HCEC 1CT (cell line): ENCODE measurements at places on chromosomes 6 and 20.

DNA sequence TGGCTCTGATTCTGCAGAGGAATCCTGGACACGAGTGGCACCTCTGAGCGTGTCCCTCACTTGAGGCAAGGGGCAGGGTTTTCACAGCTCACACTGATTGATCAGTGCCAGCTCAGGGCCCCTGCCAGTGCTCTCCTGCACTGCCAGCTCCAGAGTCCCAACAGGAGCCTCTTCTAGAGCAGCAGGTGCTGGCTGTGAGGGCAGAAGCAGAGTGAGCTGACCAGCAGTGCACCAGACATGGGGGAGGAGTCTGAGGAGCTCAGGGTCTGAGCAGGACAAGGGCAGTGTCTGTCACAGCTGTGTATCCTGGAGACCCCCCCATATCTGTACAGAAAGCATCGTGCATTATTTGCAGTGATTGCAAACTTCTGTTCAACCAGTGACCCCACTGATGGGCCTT lies 31.5 kb upstream of the THBS2 start:
- DNase-seq, result no peak

DNA sequence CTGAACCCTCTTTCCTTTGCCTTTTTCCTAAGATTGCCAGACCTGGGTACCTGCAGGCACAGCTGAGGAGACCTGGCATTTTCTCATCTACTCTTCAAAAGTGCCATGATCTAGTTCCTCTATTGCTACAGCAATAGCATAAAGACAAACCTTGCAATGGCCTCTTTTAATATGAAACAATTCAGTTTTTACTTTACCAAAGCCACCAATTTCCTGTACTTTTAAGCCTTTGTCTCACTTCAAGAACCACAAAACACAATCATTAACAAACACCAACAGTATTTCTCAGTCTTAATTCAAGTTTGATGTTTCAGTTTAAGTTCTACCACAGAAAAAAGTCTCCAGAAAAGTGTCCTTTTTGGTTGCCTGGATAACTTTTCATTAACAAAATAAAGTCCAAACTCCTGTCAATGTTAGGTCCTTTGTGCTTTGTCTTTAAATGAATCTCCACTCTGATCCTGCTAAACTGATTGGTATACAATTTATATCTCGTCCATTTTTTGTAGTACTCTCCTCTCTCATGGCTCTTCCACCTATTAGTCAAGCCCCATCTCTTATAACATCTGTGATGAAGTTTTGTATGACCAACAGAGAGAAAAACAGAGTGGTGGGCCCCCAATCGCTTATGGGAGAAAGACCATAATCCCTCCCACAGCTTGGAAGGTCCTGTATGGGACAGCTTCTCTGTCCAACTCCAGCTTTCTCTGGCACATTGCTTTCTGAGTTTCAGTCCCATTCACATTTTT lies 50.5 kb upstream of the THEMIS start:
- no peak for DNase-seq

GRCh38 chr6:31113861-31114540 lies 599 bp upstream of the PSORS1C1 start:
- no peak for DNase-seq

GRCh38 chr6:119739769-119740168 lies 390.2 kb upstream of the MAN1A1 start:
- no peak for DNase-seq

- DNase-seq, result no peak
Measured at GRCh38 chr20:44412402-44413144, 57.1 kb downstream of the HNF4A start.

GRCh38 chr6:27608916-27609883 lies 136.3 kb upstream of the ZNF184 start:
- peak; percentile 68 for DNase-seq

GRCh38 chr6:163960128-163960527 lies 545.6 kb downstream of the QKI start:
- DNase-seq, result no peak

- DNase-seq, result no peak
Measured at GRCh38 chr6:21359926-21360325, 233.6 kb upstream of the SOX4 start.

DNA sequence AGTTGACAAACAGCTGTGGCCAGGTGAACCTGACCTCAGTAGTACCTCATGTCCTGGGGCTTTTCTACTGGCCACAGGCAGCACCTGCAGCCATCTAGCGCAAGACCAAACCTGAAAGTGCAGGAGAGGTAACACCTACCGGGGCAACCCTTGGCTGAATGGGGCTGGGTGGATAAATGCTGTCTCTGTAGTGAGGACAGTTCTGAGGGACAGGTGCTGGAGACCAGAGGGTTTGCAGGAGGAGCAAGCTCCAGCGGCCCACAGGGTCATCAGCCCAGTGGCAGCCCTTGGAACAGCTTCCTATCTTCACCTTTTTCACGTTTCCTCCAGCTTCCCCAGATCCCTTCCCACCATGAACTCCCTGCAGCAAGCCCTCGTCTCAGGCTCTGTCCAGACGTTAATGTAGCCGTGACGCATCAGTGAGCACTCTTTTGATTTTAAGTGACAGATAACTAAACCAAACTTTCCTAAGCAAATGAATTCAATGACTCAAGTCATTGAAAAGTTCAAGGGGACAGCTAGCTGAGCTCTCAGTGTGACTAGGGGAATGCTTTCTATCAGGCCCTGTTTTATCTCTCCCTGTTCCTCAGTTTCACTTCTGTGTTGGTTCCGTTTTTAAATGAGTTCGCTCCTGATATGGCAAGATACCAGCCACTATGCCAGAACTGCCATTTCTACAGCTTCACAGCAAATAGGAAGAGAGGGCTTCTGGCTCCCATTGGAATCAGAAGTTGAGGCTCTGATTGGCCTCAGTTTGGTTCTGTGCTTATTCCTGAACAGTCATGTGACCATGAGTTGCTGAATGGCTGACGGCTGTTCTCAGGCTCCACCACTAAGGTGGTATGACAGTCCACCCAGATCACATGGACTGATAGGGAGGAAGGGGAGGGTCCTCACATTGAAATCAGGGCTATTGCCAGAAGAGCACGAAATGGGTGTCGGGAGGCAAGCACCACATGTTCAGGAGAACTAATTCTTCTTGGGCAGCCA lies 12.1 kb upstream of the PFDN4 start:
- no peak for DNase-seq

DNA sequence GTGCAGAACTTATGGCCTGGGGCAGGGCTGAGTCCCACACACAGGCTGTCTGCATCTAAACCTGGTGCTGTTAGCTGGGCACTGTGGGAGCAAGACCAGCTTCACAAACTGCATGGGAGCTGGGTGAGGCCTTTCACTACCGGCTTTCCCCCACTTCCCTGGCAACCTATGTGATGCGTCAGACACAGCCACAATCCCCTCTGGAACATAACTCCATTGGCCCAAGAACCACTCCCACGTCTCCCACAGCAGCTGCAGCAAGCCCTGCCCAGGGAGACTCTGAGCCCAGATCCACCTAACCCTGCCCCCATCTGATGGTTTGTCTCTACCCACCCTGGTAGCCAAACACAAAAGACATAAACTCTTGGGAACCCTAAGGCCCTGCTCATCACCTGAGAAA lies 9.3 kb downstream of the WDR27 start:
- no peak for DNase-seq

DNA sequence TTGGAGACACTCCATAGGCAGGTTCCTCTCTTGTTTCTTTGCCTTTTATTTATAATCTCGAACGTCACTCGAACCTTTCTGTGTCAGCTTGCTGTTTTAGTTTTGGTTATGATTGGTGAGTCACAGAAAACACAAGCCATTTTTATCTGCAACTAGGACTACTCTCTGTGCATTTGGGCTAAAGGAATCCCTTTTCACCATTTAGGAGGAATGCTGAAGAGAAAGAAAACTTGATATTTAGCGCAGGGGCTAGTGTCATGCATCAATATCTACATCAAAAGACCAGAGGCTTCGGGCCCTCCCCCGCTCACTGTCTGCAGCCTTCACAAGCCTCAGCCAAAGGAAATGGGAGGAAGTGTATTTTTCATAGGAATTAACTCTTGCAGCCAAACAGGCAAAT lies 507.8 kb upstream of the CITED2 start:
- DNase-seq, result peak; percentile 26

GRCh38 chr6:167825332-167826229 lies 1.1 kb upstream of the AFDN start:
- no peak for DNase-seq

- no peak for DNase-seq
Measured at GRCh38 chr6:164665328-164665727, 644.1 kb downstream of the C6orf118 start.

DNA sequence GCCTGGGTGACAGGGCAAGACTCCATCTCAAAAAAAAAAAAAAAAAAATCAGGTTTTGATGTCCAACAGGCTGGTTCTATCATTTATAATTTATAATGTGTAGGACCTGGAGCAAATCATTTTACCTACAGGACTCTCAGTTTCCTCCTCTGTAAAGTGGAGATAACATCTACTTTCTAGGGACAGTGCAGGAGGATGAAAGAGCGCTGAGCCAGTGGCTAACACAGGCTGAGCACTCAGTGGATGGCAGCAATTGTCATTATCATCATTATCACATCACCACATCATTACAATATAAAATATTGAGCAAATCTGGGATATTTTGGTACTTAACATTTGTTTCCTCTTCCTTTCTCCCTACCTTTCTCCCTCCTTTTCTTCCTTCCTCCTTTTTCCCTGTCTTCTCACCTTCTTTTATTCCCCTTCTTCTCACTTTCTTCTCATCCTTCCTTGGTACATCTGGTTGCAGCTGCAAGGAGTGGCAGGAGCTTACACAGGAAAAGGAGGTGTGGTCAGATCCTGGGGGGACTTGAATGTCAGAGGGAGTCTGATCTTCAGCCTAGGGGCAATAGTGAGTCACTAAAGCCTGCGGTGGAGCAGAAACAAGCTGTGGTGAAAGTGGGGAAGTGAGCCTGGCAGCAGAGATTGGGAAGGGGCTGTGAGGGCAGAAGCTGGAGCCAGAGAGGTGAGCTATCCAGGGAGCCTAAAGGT lies 24.6 kb upstream of the CTNNBL1 start:
- DNase-seq, result peak; percentile 13

DNA sequence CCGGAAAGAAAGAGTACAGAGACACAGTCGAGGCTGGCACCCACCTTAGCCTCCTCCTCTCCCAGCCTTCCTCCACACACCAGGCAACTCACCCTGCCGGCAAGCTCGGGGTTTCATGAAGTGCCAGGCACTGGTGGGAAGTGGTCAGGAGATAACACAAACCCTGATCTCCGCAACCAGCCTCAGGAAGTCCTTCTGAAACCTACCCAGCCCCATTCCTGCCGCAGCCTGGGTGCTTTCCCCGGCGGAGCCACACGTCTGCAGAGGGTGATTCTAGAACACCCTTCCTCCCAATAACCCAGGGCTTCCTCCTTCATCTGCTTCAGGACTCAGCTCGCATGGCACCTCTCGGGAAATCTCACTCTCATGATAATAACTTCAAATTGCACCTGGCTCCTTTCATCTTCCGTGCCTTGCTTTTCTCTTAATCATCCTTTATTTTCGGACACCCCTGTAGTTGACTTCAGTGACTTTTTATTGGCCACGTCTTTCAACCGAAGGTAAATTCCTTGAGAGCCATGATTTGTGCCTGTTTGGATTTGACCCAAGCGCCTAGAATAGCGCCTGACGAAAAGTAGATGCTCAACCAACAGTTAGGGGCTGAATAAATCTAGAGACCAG lies 8.7 kb upstream of the HLA-E start:
- no peak for DNase-seq

DNA sequence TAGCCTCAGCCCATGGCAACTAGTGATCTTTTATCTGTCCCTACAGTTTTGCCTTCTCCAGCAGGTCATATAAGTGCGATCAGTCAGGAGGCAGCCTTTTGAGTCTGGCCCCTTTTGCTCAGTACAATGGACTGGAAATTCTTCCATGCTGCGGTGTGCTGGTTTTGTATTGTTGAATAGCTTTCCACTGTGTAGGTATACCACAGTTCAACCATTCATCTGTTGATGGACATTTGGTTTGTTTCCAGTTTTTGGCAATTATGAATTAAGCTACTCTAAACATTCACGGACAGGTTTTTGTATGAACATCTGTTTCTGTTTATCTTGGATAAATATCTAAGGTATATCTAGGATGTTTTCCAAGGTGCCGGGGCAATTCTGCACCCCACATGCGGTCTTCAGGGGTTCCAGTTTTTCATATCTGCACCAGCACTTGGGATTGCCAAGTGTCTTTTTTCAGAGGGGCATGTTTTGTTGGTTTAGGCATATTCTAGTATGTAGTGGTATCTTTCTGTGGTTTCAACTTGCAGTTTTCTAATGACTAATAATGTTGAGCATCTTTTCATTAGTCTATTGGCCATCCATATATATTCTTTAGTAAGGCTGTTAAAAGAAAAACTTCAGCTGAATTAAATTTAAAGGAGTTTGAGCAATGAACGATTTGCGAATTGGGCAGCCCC lies 141.0 kb downstream of the TFAP2C start:
- no peak for DNase-seq

DNA sequence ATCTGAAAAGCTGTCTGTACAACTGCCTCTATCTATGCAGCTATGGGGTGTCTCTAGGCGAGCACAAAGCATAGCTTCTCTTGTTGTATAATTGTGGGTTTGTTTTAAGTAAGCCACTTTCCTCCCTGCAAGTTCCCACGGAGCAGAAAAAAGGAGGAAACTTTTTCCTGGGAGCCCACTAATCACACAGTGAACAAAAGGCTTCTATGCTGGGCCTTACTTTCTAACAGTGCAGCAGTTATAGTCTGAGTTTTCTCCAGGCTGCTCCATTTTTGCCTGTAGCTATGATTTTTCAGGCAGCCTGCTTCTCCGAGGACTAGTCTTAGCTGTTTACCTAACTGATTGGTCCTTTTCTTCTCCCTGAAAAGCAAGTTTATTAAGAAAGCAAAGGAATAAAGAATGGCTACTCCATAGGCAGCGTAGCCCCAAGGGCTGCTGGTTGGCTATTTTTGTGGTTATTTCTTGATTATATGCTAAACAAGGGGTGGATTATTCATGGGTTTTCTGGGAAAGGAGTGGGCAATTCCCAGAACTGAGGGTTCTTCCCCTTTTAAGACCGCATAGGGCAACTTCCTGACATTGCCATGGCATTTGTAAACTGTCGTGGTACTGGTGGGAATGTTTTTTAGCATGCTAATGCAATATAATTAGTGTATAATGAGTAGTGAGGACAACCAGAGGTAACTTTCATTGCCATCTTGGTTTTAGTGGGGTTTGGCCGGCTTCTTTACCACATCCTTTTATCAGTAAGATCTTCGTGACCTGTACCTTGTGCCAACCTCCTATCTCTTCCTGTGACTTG lies 84.3 kb downstream of the OPRM1 start:
- no peak for DNase-seq

GRCh38 chr6:170032706-170033309 lies 258.1 kb downstream of the DLL1 start:
- no peak for DNase-seq

DNA sequence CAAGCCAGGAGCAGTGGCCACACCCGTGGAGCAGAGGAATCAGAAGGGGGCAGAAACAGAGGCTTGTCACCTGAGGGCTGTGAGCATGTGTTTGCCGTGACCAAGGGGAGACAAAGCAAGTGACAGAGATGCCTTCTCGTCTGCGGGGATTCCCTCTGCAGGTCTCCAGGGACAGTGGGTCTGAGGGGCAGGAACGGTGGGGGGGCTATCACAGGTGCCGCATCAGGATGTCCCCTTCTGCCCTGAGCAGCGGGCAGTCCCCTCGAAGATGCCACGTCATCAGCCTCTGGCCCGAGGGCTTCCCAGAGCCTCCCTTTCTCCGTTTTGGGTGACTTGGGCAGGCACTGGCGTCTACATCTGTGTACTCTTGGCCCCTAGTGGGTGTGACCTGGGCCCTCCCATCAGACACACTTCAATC lies 338.7 kb downstream of the PREX1 start:
- no peak for DNase-seq
